ENCODE measurements at places on chromosomes 11 and 22.

GRCh38 chr11:66676282-66676919 lies 1.3 kb downstream of the RBM4B start:
- no peak for DNase-seq

DNA sequence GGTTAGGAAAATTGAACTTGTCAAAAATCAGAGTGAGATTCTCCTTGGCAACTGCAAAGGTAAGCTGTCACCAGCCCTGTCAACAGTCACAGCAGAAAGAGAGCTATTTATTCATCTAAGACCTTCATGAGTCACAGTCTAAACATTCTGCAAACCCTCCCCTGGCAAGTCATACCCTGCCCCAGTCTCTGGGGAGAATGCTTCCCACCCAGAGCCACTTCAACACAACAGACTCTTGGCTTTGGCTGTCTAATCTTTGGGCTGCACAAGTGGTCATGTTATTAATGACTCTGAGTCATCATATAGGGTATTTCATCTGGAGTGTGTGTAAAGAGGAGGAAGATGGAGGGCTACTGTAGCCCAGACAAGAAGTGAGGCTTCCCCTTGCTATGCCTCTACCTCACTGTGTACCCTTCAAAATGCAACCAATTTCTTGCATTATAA lies 153.4 kb downstream of the CCDC34 start:
- peak; percentile 100 for DNase-seq

- no peak for DNase-seq
Observed at GRCh38 chr11:3155216-3155615, 9.9 kb downstream of the OSBPL5 start.

GRCh38 chr11:17263769-17264168 lies 12.8 kb upstream of the NUCB2 start:
- peak; percentile 65 for DNase-seq

- no peak for DNase-seq
Observed at GRCh38 chr22:32850591-32851517, 49.3 kb downstream of the TIMP3 start.

DNA sequence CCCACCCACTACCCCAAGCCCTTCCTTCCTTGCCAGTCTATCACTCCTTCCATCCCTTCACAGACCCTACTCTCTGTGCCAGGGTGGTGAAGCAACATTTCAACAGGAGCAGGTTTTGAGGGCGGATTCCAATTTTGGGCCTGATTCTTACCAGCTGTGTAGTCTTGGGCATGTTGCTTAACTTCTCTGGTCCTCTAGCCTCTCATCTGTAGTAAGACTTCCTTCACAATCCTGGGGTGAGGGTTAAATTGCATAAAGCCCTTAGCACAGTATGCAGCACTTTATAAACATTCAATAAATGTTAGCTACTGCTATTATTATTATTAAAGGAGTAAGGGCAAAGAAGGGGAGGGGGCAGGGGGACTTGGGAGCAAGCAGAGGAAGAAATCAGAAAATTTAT lies 5.0 kb upstream of the RNF185 start:
- DNase-seq = no peak

DNA sequence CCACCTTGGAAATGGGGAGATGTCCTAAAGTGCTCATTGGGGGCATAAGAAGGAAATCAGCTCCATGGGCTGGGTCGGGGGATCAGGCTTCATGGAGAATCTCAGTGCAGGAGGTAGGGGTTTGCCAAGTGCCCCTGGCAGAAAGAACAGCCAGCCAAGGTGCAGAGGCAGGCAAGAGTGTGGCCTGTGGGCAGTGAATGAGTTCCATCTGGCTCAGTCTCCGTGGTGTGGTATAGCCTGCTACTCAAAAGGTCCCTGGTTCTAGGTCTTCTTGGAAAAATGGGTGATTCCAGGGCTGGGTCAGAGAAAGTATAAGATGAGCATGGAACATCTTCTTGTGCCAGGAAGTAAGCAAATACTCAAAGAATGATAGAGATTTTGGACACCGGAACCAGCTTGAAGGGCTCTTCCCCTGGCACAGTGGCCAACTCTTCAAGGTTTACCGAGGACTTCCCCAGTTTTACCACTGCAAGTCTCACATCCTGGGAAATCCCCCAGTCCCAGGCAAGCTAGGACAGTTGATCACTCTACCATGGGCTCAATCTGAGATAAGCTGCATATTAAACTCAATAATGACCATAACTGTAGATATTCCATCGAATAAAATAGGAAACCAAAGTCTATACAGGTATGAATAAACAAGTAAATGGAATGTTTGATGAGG lies 10.6 kb upstream of the ARAP1 start:
- DNase-seq = no peak

Data from astrocyte (in vitro differentiated cells and primary cell).